ENCODE measurements at places on chromosomes 13 and 19.
A peak's percentile ranks its signal among the peaks of the same experiment; 100 is the strongest.

GRCh38 chr19:29908963-29909944 is 32.8 kb upstream of the URI1 start:
- H3K4me1 ChIP-seq: no peaks in the 10 kb centered on the region
- H3K27me3 ChIP-seq: no peaks in the 10 kb centered on the region
- no peak for DNase-seq
- no peak overlapping the region for H3K4me3 ChIP-seq

- no peak overlapping the region for H3K4me3 ChIP-seq
- no peaks in the 10 kb centered on the region for H3K36me3 ChIP-seq
- H3K27ac ChIP-seq: no peak overlapping the region
- H3K27me3 ChIP-seq: no peaks in the 10 kb centered on the region
Measured at GRCh38 chr13:67445436-67445835, 215.3 kb upstream of the PCDH9 start.

DNA sequence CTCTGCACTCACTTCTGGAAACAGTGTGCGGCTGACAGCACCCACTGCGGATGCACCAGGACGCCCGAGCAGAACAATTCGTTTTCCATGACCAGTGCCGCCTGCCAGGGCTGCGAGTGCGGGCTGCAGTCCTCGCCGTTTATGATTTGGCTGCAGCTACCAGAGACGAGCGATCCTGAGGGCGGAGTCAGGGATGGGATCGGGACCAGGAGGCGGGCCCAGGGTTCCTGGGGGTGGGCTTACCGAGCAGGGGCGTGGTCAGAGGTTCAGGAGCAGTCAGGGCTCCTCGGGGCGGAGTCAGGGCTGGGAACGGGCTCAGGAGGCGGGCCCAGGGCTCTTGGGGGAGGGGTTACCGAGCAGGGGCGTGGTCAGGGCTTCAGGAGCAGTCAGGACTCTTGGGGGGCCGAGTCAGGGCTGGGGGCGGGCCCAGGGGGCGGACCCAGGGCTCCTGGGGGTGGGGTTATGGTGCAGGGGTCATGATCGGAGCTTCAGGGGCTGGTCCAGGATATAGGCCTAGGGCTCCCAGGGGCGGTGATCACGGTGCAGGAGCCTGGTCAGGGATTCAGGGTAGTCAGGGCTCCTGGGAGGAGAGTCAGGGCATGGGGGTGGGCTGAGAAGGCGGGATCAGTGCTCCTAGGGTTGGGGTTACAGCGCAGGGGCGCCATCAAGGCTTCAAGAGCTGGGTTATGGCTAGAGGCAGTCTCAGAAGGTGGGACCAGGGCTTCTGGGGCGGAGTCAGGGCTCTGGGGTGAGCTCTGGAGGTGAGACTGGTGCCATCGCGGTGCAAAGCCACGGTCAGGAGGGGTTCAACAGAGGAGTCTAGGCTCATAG is 1.7 kb downstream of the KLK4 start:
- H3K27me3 ChIP-seq: peaks cover 73% of the 10 kb centered on the region
- H3K36me3 ChIP-seq: no peaks in the 10 kb centered on the region
- H3K27ac ChIP-seq: no peak overlapping the region
- peak overlapping the region; percentile 45 for H3K4me3 ChIP-seq

DNA sequence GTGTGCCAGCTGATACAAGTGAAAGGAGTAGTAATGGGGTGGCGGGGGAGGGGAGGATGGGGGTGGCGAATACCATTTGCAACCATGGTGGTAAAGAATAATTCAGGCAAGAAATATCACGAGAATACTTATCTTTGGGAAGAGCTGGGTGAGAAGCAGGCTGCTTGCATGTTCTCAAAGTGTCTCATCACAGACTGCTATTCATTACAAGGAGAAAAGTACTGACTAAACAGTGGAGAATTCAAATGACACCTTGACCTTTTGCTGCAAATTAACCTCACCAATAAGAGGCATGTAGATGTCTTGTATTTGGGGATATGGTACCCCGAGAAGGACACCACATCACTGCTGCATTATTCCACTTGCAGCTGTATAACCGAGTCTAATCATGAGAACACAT is 585.7 kb upstream of the GPC6 start:
- no peaks in the 10 kb centered on the region for H3K4me1 ChIP-seq
- no peaks in the 10 kb centered on the region for H3K27me3 ChIP-seq
- H3K27ac ChIP-seq: no peak overlapping the region
- no peaks in the 10 kb centered on the region for H3K36me3 ChIP-seq
- DNase-seq: no peak

DNA sequence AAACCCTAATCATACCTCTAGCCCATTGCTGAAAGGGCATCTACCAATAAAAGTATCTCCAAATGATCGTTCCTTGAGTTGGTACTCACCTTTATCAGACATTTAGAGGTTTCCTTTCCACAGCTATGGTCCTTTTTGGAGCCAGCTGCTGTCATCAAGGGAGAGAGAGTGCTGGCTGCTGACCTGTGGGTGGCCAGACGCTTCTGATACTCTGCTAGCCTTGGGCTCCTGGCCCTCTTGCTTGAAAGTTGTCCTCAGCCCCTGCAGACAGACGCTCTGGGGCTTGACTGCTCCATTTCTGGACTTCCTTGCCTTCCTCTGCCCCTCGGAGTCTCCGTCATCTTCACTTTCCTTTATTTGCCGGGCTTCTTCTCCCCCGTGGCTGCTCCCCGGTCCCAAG is 499.1 kb downstream of the DIAPH3 start:
- H3K36me3 ChIP-seq: no peaks in the 10 kb centered on the region
- H3K27ac ChIP-seq: no peak overlapping the region
- no peak for DNase-seq
- no peaks in the 10 kb centered on the region for H3K27me3 ChIP-seq

- H3K4me1 ChIP-seq: no peaks in the 10 kb centered on the region
- DNase-seq: no peak
- no peak overlapping the region for H3K27ac ChIP-seq
- H3K27me3 ChIP-seq: no peaks in the 10 kb centered on the region
Measured at GRCh38 chr13:79645569-79645968, 164.6 kb downstream of the NDFIP2 start.

GRCh38 chr13:79190932-79191331 is 215.1 kb downstream of the RBM26 start:
- no peaks in the 10 kb centered on the region for H3K36me3 ChIP-seq
- H3K4me1 ChIP-seq: no peaks in the 10 kb centered on the region
- DNase-seq: no peak
- H3K4me3 ChIP-seq: no peak overlapping the region

GRCh38 chr13:107901230-107901629 is 314.1 kb downstream of the LIG4 start:
- no peak for DNase-seq
- no peak overlapping the region for H3K4me3 ChIP-seq
- no peak overlapping the region for H3K27ac ChIP-seq

DNA sequence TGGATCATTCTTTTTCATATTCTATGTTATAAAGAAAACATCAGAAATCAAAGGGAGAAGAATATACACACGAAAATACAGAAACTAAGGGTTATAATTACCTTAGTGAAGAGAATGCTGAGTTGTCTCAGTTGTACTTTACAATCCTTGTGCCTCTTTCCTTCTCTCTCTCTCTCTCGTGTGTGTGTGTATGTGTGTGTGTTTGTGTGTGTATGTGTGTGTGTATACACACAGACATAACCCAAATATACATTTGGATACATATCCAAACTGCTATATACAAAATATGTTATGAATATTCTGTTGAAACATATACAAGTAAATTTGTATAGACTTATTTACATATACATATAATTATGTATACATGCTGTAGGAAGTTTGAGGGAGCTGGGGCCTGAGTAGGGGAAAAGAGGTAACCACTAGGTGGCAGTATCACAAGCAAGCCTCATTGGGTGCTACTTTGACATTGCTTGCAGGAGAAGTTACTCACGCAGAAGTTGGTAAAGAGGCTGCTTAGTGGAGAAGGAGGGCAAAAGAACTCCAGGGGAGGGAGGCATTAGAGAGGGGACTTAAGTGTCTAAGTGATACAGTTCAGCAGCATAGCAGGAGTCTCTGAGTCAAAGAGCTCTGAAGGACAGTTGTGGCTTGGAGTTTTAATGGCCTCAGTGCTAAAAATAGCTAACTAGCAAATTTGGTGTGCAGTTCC is 465.1 kb upstream of the PCDH20 start:
- H3K27me3 ChIP-seq: no peaks in the 10 kb centered on the region
- H3K36me3 ChIP-seq: no peaks in the 10 kb centered on the region
- no peak overlapping the region for H3K4me3 ChIP-seq
- H3K4me1 ChIP-seq: no peaks in the 10 kb centered on the region
